Cortex of kidney (tissue), 1 donor: ENCODE measurements at places on chromosomes 1 and 21.

- DNase-seq, result no peak
These were observed 2.4 kb upstream of the PEF1 start for GRCh38 chr1:31647106-31647505.

GRCh38 chr1:85850238-85850637 lies 142.0 kb upstream of the ZNHIT6 start:
- DNase-seq, result no peak

- no peak for DNase-seq
These were observed 125.7 kb upstream of the CXADR start for GRCh38 chr21:17387030-17387617.

- no peak for DNase-seq
These were observed 91.2 kb downstream of the AJAP1 start for GRCh38 chr1:4745560-4745959.

DNA sequence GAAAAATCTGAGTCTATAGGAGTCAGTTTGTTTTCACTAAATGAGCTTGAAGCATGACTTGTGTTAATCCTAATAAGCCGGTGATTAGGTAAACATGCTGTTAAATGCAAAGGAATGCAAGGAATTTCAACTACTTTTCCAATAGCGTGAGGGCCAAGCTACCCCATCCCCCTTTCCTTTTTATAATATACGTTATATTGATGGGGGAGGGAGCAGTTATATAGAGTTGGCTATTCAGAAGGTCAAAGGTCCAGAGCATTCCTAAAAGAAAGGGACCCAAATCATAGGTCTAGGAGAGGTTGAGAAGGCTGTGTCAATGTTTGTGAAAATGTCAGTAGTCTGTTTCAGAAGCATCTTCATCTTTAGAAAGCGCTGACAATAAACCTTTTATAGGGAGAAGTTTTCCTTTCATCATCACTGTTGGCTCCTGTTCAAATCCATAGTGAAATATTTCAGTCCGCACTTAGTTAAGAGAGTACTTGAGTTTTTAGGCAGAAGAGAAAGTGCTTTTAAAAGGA lies 3.8 kb downstream of the CCN1 start:
- no peak for DNase-seq

- DNase-seq, result no peak
These were observed 61.6 kb downstream of the KIF14 start for GRCh38 chr1:200558866-200559459.

DNA sequence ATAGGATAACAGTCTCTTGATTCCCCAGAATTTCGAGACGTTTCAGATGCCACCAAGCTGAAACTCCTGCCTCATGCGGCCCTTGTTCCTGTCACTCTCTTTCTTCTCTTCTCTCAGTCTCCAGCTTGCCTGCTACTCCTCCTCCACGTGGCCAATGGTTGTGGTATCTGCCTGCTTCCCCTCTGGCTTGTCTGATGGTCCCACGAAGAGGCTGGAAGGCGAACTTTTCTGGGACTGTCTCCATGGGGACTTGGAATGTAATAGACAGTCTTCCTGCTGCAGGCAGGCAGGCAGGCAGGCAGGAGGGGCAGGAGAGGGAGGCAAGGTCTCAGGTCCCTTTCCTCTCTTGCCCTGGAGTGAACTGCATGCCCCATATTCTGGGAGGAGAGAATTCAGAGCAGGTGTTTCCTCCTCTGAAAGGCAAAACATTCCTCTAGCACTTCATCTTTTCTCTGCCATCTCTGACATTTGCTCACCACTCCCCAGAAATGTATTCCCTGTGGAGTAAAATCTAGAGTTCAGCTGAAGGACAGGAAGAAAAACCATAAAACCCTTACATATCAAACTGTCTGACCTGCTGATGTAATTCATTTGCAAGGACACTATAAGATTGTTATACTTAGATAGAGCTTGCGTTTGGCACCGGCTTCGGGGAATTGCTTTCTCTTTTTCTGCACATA lies 64.1 kb upstream of the GNG12 start:
- no peak for DNase-seq

DNA sequence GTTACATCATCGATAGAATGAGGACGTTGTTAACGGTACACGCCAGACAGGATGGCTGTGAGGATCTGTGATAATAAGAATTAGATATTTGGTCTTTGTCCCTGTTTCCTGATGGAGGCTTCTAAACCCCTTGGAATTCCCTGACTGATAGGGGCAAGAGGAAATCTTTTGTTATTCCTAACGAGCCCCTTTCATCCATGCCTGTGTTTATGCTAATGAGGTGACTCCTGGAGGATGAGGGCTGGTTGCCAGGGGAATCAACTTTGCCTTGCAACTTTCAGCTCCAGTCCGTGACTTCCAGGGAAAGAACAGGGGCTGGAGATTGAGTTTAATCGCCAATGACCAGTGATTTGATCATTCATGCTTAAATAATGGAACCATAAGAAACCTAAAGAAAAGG lies 39.3 kb upstream of the NLRP3 start:
- no peak for DNase-seq

- no peak for DNase-seq
These were observed 89.8 kb downstream of the OLFML2B start for GRCh38 chr1:161933592-161934588.

GRCh38 chr1:228282329-228283042 lies 74.6 kb downstream of the OBSCN start:
- DNase-seq, result no peak

DNA sequence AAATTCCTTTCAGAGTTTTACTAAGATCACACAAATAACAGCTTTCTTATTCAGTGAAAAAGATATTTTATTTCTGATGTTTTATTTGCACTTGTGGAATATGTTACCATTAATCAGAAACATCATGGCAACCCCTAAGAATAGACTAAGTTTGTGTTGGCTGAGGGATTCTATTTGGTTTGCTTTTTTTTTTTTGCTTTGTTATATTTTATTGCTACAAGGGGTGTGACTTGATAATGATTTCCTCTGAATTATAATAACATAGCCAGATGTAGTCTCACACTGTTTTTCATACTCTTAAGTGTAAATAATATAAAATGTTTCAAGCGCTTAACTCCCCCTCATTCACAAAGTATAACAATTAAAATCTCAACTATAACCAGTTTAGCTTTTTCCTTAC lies 20.0 kb downstream of the GLRX2 start:
- DNase-seq, result no peak
